ENCODE measurements at places on chromosomes 1 and 21.

DNA sequence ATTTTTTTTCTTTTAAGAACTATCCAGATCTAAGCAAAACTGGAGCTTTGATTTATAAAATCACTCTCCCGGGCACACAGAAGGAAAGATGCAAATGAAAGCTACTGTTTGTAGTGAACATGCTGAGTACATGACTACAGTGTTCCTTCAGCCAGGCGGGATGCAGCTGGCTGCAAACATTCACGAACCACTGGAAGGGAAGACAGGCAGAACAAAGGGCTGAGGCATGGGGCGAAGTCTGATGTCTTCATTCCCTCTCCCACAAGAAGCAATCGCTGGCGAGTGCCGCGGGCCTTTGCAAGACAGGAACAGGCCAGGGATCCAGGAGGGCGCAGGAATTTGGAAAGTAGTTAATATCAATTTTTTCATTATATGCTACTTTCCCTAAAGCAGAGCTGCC is 257.9 kb upstream of the AJAP1 start:
- DNase-seq = peak; percentile 19

GRCh38 chr1:237324226-237324625 is 282.2 kb downstream of the RYR2 start:
- DNase-seq = no peak

DNA sequence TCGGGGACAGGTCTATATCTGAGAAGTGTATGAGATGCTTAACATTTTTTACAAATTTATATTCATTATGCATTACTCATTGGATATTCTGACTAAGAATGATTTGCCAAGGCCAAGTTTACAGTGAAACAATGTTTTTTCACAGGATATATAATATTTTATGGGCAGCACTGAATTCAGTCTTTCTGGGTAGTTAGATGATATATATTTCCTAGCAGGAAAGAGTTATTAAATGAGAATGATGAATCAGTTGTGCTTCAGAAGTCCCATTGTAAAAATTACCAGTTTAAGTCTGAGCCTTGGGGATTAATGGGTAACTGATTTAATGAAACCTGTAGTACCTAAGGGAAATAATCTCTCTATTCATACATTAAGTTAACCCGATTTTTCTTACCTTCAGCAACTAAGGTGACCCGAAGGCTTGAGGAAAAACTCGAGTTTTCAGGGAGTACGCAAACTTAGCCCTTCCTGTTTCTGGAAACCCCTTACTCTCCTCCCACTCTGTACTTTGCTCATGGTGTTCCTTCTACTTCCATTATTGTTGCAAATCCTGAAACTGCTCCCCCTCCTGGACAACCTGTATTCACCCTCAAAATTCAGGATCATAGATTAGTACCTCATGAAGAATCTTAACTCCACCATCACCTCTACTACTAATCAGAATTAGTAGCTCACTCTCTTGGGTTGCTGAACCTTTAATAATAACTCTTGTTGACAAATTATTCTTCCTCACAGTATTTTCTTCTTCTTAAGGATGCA is 135.1 kb downstream of the AK5 start:
- DNase-seq = no peak

GRCh38 chr1:29200906-29201594 is 19.4 kb upstream of the SRSF4 start:
- no peak for DNase-seq

DNA sequence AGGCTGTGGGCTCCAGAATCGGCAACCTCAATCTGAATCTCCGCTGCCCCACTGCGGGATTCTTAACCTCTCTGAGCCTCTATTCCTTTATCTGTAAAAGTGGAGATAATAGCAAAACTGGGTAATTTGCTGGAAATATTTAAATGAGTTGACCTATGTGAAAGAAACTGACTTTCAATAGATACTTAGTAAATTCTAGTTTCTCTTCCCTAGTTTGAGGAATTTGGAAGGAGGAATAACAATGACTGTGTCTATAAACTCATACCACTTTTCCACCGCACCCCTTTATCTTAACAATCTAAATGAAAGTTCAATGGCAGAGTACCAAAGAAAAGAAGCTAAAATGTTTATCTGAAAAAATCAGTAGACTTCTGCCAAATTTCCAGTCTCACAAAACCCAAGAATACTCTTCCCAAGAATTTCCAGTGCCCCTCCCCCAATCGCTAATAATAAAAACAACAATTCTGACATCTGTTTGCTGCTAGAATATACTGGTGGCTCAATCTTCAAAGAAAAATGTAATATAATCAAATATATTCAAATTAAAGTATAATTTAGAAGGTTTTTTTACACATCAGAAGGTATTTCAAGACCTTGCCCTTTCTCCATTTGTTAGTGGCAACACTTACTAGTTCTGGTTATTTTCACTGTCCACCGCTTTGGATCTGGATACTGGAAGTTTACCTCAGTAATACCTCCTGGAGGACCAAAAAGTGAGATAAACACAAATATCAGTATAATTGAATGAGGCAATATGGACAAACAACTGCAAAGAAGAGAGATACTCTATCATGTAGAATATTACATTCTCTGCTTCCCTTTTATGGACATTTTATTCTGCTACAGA is 171.2 kb downstream of the LTN1 start:
- DNase-seq = peak; percentile 26

GRCh38 chr21:45901061-45901690 is 80.4 kb upstream of the COL6A1 start:
- no peak for DNase-seq

DNA sequence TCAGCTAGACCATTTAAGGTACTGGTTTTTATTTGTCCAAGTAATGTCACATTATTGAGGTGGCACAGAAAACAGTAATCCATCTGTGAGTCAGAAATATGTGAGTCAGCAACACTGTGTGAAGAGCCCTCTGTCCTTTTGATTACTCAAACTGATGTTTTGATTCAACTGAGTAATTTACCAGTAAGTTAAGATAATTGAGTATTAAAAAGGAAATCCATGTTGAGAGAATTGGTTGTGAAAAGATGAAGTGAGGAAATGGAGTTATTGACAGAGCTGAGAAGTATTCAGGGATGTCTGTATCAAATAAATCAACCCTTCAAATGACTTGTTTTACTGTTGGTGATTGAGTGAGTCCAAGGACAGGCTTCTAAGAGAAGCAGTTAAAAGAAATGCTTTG is 302.7 kb upstream of the SGIP1 start:
- DNase-seq = no peak

- no peak for DNase-seq
Measured at GRCh38 chr1:194102607-194103006, 916.2 kb upstream of the B3GALT2 start.

DNA sequence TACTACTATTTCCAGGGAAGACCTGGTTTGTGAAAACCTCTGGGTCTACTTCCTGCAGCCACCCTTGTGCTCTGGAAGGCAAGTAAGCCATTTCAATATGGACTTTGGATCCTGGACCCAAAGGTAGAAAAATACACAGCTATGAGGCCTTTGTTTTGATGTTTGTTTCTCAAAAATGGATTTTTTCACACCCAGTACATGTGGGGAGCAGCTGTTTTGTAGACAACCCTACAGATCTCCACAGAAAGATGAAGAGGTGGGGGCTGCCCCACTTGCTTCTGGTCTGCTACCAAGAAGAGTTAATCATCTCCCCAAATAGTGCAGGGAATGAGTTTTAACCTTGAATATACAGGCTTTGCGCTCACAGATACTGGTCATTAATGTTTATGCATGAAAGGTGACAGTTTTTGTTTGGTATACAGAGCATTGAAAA is 29.2 kb downstream of the ZNF281 start:
- no peak for DNase-seq

GRCh38 chr1:152141971-152142584 is 16.9 kb downstream of the RPTN start:
- DNase-seq = peak; percentile 83

DNA sequence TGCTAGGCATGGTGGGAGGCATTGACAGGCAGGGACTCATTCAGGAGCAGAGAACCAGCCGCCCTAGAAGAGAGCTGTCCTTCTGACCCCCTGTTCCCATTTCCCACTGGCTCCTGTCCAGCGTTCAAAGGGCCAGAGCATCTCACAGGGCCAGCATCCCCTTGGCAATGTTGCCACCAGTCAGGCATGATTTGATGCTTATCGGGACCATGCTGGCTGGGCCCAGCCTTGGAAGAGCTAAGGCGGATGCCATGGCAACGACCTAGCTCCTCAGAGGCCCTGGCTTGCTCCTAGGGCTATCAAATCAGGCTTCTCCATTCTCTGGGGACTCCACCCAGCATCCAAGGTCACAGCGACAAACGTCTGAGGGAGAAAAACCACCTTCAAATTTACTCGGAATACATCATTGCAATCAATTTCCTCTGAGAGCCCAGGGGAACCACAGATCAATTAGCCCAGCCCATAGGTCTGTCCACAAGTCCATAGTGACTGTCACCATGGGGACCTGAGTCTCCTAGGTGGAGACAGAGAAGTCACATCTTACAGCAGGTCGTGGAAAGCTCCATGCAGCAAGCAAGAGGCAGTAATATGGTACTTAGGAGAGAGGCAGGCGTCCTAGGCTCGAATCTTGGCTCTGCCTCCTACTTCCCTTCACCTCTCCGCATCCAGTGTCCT is 14.1 kb upstream of the VWA5B1 start:
- peak; percentile 72 for DNase-seq

DNA sequence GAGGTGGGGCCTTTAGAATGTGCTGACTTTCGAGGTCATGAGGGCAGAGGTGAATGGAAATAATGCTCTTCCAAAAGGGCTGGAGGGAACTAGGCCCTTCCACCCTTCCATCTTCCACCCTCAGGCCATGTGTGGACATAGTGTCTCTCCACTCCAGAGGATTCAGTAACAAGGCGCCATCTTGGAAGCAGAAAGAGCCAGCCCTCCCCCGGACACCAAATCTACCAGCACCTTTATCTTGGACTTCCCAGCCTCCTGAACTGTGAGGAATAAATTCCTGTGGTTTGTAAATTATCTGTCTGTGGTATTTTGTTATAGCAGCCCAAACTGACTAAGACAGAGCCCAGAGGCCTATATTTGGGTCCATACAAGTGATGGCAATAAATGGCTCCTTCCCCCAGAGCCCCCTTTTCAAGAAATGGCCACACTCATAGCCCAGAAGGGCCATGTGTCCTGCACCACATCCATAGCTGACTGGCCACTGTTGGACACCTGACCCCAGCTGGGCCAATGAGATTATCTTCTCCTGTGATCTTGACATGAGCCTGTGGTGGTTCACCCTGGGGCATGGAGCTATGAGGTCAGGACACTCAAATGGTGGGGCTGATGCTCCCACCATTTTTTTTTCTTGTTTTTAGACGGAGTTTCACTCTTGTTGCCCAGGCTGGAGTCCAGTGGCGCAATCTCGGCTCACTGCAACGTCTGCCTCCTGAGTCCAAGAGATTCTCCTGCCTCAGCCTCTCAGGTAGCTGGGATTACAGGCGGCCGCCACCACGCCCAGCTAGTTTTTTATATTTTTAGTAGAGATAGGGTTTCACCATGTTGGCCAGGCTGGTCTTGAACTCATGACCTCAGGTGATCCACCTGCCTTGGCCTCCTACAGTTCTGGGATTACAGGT is 114.9 kb downstream of the RRAGC start:
- DNase-seq = no peak

DNA sequence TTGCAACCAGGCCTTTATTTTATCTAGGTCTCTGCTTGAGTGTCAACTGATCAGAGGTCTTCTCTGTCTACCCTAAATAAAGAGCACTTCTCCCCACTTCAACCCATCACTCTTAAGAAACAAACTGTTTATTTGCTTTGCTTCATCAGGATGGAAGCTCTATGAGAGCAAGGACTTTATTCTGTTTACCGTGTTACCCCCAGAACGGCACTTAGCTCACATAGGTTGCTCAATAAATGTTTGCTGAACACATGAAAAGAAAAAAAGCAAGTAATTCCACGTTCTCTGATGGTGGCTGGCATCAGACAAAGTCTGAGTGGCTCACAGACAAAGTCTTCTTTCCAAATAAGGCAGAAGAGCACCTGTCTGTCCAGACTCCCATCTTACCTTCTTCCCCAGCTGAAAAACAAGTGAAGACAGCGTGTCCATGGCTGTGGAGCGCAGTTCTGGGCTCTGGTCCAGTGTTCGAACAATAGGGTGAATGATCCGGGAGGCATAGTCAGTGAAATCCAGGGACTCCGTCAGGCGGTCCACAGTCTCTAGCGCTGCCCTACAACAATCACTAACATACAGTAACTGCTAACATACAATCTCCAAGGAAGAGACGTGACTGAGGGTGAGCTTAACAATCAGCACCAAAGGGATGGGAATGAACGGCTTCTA is 22.9 kb downstream of the ANGPTL7 start:
- no peak for DNase-seq

DNA sequence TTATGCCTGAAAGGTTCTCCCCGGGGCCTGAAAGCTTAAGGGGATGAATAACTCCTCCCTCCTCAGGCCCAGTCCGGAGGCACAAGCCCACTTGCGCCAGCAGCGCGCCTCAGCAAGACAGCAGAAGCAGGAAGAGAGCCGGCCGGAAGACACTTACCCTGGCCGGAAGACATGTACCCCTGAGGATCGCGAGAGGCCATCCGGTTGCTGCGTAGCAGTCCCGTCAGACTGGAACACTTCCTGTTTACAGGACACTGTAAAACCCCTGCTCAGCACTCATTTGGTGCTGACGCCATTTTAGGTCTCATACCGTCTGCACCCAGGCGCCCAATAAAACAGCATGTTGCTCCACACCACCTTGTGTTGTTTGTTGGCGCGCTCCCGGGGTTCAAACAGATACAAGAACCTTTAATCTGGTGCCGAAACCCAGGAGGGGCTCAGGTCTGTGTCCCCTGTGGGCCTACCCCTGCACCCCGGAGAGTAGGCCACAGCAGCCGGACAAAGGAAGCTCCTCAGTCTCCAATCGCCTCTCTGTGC is 30.3 kb downstream of the VN1R5 start:
- no peak for DNase-seq

DNA sequence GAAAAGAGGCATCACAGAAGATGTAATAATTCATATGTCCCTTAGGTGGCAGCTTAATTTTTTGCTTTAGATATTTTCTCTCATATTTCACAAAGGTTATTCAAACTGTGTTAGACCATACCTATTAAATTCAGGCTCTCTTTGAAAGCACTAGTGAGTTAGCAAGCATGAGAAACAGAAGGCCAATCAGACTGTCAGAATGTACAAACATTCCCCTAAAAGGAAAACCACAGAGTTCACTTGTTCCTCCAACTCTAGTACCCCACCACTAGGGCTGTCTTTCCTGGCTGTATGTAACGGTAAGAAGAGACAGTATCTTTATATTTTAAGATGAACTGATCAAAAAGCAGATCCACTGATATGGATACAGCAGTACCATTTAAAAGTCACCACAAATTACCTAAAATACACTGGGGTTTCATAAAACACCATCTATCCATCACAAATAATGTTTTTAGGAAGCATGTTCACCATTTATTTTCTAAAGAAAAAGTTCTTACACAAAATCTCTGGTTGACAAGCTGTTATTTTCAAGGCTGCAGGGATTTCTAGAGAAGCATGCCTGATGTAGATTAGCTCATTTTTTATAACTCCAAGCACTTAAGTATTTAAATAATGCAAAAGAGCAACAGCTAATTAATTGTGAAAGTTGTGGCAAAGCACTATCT is 1.8 kb downstream of the ARPC5 start:
- DNase-seq = peak; percentile 75

DNA sequence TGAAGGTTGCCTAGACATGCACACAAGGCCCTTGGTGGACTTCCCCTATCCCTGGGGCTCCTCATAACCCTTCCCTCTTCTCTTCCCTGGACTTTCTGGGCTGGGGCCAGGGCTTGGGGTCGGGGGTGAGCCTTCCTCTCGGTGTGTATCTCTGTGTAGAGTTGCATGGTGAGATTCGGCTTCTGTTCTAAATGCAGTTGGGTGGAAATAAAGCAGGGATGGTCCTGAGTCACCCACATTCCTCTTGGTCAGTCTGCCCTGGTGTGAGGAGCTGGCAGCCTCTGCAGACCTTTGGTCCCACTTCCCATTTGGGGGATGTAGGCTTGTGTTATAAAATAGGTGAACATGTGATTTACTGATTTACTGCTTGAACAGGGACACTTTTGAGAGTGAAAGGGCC is 38.0 kb downstream of the ADARB1 start:
- no peak for DNase-seq

All from eye (tissue), 1 donor.